Thyroid gland (tissue), 4 donors: ENCODE measurements at places on chromosomes 7 and 10.
A peak's percentile ranks its signal among the peaks of the same experiment; 100 is the strongest.

- no peak for DNase-seq
Observed at GRCh38 chr7:116731445-116732335, 59.7 kb downstream of the MET start.

DNA sequence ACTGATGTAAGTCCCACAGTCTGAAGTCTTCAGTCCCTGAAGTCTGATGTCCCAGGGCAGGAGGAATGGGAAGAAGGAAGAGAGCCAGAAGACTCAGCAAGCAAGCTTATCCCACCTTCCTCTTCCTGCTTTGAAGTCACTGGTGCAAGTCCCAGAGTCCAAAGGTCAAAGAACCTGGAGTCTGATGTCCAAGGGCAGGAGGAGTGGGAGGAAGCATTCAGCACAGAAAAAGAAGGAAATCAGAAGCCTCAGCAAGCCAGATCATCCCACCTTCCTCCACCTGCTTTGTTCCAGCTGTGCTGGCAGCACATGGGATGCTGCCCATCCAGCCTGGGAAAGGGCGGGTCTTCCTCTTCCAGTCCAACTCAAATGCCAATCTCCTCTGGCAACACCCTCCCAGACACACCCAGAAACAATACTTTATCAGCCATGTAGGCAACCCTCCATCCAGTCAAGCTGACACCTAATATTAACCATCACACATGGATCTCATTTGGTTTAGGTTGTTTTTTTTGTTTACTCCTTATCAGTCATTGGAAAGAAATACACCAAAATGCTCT is 50.9 kb downstream of the ADAM12 start:
- DNase-seq, result no peak

GRCh38 chr10:80498833-80499741 is 38.6 kb upstream of the SH2D4B start:
- DNase-seq, result peak; percentile 92

GRCh38 chr10:84375011-84375410 is 46.6 kb downstream of the CCSER2 start:
- peak; percentile 37 for DNase-seq

DNA sequence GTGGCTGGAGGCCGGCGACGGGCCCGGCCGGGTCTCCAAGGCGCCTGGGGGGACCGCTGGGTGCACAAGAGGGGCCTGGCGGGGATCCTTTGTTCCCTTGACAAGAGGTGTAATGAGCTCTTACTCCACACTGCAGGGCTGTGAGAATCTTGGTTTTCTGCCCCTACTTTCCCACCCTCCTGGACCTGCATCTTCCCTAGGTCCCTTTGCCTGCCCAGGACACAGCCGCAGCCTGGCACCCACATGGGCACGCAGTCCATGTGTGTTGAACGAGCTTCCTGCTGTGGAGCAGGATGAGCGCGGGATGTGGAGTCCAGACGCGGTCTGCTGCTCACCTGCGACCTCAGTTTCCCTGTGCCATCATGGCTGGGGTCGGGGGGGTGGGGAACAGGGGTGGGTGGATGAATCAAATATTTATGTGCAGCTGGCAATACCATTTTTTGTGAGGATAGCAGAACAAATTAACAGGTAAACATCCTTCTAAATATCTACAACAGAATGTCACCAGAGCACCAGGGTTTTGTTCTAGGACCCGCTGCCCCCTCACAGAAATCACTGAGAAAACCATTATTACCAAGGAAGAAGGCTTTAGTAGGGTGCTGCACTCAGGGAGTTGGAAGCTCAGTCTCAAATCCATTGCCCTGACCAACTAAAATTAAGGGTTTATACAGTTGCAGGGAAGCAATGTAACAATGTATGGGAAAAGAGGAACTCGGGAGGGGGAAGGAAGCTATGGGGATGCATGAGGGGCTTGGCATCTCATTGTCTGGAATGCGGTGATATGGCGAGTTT is 474 bp upstream of the NSMCE4A start:
- no peak for DNase-seq
